Naive B cell (primary cell): ENCODE measurements at places on chromosomes 6 and 20.

DNA sequence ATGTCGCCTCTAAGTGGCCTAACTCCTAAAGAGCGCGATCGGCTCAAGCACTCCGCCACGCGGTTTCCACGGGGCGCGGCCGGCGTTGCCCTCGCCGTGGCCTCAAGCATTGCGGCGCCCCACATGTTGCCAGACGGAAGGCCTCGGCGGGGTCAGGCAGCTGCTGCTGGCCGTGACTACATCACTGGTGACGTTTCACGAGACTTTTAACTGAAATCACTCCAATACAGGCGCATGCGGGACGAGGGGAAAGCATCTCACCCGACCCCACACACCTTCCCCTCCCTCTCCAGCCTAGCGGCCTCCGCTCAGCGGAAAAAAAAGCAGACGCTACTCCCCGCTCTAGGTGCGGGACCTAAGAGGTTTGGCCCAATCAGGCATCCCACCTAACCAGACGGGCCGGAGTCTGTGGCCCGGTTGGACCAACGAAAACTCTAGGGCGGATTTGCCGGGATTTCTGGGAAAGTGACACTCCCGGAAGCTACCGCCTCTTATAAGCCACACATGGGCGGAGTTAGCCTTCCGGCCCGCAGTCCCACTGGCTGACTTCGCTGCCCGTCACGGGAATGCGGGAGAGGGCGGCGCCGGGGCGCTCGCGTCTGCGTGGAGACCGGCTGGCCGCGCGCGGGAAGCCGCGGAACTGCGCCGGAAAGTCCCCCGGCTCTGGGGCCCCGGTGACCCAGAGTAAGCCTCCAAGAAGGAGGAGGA is at the start of gene NXT1:
NXT1 (plus strand) TSS at position 596 of the 708 bp plus-strand sequence. CDS start 3,251 bp downstream, outside the sequence.
- peak; percentile 98 for DNase-seq

- DNase-seq: no peak
Observed at GRCh38 chr20:54347166-54347833, 128.1 kb upstream of the DOK5 start.

- DNase-seq: no peak
Observed at GRCh38 chr20:14342918-14343317, 5.5 kb upstream of the FLRT3 start.

GRCh38 chr6:113909224-113909856 is 52.2 kb downstream of the MARCKS start:
- peak; percentile 45 for DNase-seq

DNA sequence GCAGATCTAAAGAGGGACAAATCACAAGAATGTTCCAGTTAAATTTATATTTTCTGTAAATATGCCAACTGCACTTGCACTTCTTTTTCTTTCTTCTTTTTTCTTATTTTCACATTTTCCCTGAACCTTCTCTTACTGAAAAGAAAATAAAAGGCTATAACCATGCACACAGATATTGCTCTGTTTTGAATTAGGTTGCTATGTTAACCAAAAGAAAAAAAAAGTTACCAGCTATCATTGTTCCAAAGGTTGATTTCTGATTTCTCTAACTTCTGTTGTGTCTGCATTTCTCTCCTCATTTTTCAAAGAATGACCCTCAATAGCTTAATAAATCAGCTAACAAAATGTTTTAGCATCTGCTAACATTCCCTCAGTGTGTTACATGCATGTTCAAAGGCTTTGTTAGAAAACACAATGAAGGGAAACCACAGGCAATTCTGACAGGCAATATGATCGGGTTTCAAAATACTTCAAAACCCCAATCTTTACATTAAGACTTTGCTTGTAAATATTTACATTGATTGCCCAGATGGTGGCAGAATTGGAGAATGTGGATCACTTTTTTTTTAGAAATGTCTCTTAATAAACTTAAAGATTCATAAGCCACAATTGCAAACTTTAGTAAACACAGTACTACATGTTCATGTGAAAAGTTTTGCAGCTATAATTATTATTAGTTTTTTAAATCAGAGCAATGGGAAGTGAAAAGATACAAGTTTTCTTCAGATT is 928.3 kb upstream of the FLRT3 start:
- DNase-seq: no peak

DNA sequence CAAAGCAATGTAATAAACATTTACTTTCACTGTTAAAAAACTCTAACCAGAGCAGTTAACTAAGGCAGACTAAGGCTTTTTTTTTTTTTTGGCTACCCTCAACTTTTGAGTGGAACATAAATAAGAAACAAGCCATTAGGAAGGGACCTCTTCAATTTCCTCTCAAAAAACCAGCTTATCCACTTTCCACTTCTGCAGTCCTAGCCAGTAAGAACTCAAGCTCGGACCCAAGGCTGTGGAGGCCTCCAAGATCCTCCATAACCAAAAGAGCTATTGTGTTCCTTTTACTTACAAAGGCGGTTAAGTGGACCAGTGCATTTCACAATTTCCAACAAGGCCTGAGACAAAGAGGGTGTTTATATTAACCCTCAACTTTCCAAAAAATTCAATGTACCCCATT is 5.3 kb downstream of the KCNK5 start:
- no peak for DNase-seq

DNA sequence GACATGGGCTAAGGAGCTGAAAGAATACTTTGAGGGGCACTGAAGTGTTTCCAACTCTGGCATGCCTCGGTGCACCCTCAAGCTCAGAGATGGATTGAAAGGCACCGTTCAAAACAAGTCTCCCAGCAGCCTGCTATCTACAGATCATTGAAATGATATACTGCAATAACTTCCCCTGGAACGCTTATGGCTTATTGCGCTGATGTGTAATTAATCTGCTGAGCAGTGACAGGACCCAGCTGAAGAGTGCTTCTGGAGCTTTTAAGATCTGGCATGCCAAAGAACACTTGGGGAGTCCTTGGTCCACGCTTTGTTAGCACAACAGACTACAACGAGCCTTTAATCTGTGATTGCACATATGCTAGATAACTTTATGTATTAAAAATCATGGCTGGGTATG is 708.2 kb downstream of the PRKN start:
- no peak for DNase-seq

DNA sequence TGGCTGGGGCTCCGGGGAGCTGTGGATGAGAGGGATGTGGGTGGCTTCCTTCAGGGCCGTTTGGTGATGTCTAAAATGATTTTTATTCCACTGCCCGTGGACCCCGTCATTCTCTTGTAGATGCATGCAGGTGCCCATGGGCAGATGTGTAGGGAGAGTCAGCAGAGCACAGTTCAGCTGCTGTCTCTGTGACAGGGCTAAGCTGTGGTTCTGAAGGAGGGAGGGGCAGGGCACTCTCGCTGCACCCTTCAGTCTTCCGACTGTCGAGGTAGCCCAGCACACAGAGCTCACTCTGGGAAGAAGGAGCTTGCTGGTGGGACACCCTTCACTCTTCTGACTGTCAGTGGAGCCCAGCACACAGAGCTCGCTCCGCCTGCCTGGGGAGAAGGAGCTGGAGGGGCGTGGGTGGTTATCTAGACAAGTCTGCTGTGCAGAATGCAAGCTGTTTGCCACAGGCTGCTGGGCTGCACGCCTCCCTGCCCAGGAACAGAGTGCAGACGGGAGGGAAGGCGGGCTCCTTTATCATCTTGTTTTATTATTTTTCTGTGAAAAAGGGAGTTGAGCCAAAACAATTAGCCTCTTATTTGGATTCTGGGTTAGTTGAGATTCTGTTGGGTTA is 28.4 kb upstream of the ADRM1 start:
- peak; percentile 13 for DNase-seq

GRCh38 chr20:60715172-60715571 is 536.9 kb upstream of the CDH4 start:
- DNase-seq: no peak

- DNase-seq: no peak
Observed at GRCh38 chr6:107304421-107305025, 154.8 kb downstream of the PDSS2 start.

GRCh38 chr6:44649365-44650025 is 262.0 kb downstream of the CDC5L start:
- no peak for DNase-seq

- DNase-seq: no peak
Observed at GRCh38 chr6:89050697-89051096, 29.9 kb upstream of the PNRC1 start.

- DNase-seq: no peak
Observed at GRCh38 chr6:140977403-140977802, 1155.3 kb upstream of the GJE1 start.

- DNase-seq: no peak
Observed at GRCh38 chr20:23198815-23199214, 112.7 kb upstream of the CD93 start.

DNA sequence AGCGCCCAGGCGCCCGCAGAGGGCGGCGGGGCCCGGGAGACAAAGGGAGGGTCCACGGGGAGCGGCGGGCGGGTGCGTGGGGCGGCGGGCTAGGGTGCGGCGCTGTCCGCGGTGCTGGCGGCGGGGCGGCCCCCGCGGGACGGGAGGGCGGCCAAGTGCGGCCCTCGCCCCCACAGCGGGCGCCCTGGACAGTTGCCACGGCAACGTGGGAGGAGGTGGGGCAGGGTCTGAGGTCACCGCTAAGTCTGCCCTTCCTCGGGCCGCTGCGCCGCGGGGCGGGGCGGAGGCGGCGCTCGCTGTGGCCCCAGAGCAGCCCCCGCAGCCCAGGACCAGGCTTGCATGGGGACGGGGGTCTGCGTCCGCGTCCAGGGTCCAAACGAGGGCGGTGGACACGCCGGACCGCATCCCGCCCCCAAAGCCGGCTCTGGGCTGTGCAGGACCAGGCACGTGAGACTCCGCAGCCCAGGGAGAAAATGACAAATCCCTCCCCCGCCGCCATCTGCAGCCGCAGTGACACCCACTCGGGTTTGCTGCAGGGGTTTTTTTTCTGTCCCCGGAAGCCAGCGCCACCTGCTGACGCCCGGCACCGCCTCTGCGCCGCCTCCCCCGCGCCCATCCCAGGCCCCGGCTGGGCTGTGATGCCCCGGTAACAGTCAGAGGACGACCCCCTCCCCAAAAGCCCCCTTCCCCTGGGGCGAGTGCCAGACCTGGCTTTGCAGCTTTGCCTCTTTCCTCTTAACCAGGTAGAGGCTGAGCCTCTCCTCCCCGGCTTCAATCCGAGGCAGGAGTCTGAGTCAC is 36.8 kb downstream of the YTHDF1 start:
- peak; percentile 72 for DNase-seq

DNA sequence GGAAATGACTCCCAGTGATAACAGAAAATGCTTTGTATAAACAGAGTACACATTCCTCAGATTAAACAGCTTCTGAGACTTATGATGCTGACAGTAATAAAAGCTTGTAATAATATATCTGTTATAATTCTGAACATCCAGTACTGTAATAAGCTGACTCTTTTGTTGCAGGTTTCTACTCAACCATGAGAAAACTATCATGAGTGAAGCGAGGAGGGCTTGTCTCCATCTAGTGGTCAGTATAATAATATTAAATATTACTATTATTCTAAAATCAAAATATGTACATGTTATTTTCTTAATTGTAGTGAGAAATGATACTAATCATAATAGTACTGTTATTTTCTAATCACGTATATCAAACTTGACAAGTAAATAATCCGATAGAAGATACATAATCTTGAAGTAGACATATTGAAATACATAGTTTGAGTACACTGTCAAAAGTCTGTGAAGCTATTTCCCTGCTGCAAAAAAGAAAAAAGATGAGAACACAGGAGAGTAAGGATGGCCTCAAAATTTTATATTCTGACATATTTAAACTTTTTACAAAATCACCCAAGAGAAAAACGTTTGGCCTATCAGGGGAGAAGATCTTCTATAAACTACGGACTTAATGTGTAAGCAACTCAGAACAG is 183.1 kb downstream of the MOXD1 start:
- peak; percentile 17 for DNase-seq

GRCh38 chr6:45075246-45075645 is 252.9 kb upstream of the RUNX2 start:
- DNase-seq: no peak

GRCh38 chr6:11770546-11771466 is 7.8 kb downstream of the ADTRP start:
- DNase-seq: no peak

DNA sequence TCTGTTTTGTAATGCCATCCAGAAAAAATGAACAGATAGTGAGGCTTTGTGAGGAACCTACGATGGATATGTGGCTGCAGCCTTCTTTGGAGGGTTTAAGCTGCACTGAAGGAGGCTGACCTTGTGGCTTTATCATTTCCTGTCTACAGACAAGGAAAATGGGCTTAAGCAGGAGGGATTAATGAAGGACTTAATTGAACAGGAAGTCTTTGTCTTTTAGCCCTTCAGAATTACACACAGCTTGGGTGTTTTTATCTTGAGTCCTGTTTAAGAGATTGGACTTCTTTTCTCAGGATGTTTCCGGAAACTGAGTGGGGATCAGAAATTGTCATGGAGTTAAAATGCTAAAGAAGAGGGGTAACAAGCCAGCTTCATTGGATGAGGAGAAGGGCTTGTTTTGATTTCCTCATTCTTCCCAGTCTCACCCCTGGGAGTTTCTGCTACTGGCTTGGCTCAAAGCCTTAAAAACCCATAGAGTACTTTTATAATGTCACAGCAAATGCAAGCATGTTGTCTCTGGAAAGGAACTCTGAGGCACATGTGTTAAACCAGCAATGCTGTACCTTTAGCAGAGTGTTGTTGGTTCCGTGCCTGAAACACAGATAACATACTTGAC is 193.6 kb downstream of the JARID2 start:
- no peak for DNase-seq

DNA sequence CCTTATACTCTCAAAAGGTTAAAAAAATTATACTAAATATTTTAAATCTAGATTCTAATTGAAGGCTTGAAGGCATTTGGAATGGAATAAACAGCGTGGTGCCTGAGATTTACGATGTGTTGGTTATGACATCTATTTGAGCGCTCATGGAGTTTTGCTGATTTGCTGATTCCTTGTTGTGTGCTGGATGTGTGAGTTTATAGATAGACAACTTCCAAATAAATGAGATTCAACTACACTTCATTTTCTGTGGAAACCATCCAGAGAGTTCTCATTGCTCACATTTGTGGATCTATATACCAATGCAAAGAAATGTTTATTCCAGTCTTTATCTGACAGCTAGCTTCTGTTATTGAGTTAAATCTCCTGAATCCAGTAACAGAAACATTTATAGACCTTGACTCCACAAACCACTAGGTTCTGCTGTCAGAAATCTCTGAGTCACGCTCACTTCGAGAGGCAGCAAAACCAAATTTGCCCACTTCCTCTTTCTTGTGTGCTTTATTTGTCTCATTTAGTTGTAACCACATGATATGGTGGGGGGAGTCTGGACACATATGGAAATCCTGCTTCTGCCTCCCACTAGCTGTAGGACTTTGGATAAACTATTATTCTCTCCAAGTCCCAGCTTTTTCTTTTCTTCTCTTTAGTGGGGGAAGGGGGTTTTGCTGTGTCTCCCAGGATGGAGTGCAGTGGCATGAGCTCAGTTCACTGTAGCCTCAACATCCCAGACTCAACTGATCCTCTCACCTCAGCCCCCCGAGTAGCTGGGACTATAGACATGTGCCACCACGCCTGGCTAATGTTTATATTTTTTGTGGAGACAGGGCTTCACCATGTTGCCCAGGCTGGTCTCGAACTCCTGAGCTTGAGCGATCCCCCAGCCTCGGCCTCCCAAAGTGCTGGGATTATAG is 54.5 kb downstream of the IPCEF1 start:
- peak; percentile 39 for DNase-seq

DNA sequence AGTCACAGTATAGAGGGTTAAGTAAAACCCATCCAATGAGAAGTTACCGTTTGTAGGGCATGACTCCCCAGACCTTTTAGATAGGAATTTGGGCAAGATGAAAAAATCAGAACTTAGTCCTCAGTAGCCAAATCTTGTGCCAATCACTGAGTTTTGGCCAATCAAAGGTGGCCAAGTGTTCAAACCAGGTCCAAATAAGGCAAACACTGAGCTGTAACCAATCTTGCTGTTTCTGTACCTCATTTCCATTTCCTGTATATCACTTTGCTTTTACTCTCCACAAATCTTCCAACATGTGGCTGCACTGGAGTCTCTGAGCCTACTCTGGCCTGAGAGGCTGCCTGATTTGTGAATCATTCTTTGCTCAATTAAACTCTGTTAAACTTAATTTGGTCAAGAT is 81.8 kb upstream of the GPR6 start:
- DNase-seq: no peak
